ENCODE measurements at places on chromosomes 6 and 20.

- no peak for ATAC-seq
Observed at GRCh38 chr20:50704514-50704913, 13.2 kb upstream of the RIPOR3 start.

GRCh38 chr6:129485746-129486145, 224.2 kb downstream of the ARHGAP18 start:
- ATAC-seq: no peak

- no peak for ATAC-seq
Observed at GRCh38 chr20:24934101-24934661, 14.9 kb upstream of the CST7 start.

DNA sequence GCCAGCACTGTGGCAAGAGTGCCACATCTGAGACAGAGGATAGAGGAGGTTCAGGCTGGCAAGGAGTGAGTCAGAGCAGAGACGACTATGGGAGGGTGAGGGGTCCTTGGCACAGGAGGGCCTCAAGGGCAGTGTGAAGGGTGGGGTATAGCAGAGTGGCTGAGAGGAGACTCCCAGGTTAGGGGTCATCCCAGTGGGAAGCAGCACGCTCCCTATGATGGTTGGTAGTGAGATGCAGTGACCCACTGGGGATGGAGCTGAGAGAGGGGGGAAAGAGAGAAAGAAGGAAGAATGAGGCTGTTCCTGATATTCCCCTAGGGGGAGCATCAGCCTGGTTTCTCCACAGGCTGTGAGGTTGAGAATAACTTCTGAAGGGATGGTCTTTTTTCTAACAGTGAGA, 97.3 kb downstream of the INSM1 start:
- ATAC-seq: no peak

DNA sequence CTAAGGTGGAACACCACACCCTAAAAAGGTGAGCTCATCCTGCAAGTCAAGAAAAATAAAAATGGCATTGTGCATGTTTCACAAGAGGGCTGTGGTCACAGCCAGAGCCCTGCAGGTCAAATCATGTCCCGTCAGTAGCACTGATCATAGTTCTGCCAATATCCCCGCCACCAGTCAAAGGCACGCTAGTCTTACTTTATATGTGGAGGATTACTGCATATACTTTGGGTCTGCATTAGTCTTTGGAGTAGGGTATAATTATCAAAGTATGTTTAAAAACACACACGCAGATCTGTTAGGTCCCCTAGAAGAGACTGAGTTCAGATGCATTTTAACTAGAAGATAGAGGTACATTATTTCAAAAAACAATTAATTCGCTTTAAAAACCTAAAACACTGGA, 1.8 kb downstream of the PERP start:
- no peak for ATAC-seq

- no peak for ATAC-seq
Observed at GRCh38 chr6:23003671-23004467, 434.5 kb downstream of the HDGFL1 start.

- no peak for ATAC-seq
Observed at GRCh38 chr20:32506721-32507120, 78.4 kb downstream of the NOL4L start.

Data from activated T-helper 17 cell treated with anti-CD3 and anti-CD28 coated beads, Interleukin-2, amount 50 U/mL, for 72 hours (primary cell).